ENCODE measurements at places on chromosomes 4 and X.

DNA sequence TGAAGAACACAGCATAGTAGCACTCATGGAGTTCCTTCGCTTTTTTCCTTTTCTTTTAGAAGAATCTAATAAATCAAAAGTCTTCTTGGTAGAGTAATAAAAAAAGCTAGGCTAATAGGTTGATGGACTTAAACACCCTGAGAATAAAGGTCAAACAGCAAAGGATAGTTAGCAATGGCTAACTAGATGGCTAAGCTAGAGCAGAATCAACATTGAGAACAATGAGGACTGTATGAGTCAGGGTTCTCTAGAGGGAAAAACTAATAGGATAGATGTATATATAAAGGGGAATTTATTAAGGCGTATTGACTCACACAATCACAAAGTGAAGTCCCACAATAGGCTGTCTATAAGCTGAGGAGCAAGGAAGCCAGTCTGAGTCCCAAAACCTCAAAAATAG lies 550.9 kb downstream of the GLUD2 start:
- DNase-seq = no peak

GRCh38 chrX:154082396-154083125 lies 15.0 kb downstream of the MECP2 start:
- DNase-seq = no peak

DNA sequence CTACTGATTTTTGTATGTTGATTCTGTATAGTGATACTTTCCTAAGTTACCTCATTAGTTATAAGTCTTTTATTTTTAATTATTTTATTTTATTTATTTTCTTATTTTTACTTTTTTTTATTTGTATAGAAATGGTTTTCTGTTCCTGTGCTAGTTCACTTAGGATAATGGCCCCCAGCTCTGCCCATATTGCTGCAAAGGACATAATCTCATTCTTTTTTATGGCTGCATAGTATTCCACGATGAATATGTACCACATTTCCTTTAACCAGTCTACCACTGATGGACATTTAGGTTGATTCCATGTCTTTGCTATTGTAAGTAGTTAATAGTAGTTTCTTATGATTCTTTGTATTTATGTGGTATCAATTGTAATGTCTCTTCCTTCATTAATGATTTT lies 31.5 kb upstream of the GK2 start:
- no peak for DNase-seq

DNA sequence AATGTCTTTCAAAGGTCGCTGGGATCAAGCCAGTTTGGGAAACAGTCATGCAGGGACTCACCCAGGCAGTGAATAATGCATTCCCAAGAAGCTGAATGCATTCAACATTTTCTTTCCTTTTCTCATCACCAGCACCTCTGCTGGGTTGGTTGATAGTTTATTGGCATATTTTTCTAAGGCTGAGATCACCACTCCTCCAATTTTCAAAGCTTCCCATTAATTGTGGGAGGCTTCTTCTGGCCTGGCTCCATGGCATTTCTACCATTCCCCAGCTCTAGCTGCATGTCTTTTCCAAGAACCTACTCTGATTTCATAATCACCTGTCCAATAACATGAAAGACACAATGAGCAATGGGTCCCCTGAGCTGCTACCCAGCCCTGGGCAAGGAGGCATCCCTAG lies 35.8 kb downstream of the CHRDL1 start:
- DNase-seq = no peak

GRCh38 chr4:123676071-123676889 lies 279.7 kb downstream of the SPRY1 start:
- DNase-seq = no peak

GRCh38 chrX:106976416-106976815 lies 23.6 kb downstream of the MORC4 start:
- no peak for DNase-seq

- DNase-seq = peak; percentile 5
Observed at GRCh38 chr4:87270144-87270543, 49.7 kb upstream of the KLHL8 start.

DNA sequence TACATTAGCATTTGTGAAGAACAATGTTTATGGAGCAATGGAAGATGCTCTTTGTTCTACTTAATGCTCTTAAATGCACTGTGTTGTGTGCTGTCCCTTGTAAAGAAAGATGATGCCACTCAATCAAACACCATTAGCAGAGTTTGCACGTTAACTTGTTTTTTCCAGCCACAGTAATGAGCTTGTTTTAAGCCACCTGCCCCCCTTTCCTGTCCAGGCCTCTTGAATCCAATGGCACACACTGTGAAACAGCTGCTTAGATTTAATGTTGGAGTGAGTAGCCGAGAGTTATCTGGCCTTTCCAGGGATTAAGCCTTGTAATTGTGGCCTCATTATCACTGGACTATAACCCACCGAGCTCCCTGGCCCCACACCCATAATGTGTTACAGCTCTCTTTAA lies 86.0 kb downstream of the PAK3 start:
- DNase-seq = no peak

GRCh38 chr4:4778554-4778953 lies 80.9 kb upstream of the MSX1 start:
- no peak for DNase-seq

- DNase-seq = no peak
Observed at GRCh38 chr4:140163029-140163810, 9.2 kb upstream of the MAML3 start.

GRCh38 chrX:39936886-39937770 lies 160.6 kb downstream of the BCOR start:
- no peak for DNase-seq

DNA sequence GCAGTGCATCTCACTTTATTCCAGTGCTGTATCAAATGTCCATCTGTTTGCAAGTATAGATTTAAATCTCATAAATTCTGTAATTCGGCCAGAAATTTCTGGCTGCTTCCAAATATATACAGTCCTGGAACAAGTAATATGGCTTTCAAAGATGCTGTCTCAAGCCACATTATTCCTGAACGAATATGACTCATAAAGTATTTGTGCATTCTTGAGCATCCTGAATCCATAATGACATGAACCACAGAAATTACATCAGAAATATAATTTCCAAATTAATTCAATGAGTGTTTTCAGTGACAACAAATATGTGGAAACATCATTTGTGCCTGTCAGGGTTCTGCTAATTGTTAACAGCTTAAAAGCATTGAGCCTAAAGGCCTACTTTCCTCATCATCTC lies 140.9 kb upstream of the HPGD start:
- DNase-seq = no peak

GRCh38 chr4:64780664-64781063 lies 371.4 kb upstream of the TECRL start:
- no peak for DNase-seq

DNA sequence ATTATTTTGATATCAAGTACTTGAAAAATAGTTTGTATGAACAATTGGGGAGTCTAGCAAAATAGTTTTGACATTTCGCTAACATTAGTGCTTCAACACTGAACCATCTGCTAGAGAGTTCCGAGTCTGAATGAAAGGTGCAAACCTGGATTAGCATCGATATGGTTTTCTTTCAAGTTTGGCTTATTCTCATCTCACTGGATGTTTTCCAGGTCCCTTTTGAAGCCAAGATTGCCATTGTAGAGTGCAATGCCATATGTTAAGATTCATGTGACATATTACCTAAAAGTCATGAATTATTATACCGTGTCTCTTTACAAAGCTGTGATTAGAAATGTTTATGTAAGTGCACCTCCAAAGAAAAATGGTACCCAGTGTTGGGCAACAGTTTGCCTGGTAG lies 36.8 kb upstream of the NAA11 start:
- DNase-seq = no peak

- DNase-seq = no peak
Observed at GRCh38 chr4:181677621-181678020, 565.6 kb upstream of the TENM3 start.

DNA sequence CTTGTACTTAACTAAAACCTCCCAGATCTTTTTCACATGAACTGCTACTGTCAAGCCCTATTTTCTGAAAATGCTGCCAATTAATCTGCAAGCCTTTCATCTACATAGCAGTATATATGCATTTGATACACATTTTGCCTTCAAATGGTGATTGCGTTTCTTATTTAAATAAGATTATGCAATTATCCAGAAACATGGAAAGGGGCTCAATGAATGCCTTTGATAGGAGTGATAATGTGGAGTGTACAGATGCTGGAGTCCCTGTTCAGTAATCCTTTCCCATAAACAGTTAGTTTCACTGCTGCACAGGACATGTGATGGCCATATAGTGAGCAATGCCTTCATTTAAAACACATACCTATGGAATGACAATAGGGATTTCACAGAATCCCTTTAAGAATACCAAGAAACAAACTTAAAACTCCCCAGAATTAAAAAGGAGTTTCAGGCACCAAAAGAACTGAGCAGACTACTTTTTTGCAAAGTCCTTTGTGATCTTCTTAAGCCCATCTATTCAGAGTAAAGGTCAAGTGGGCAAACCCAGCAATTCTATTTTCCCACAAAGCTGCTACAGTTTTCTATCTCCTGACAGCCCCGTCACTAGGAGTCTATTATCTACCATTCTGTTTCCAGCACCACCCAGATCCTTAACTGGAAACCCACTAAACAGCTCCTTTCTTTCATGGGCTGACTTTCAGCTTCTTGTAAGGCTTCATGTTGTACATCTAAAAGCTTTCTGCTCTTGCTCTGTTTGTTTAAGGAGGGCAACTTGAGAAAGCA lies 120.3 kb downstream of the UNC5C start:
- no peak for DNase-seq

DNA sequence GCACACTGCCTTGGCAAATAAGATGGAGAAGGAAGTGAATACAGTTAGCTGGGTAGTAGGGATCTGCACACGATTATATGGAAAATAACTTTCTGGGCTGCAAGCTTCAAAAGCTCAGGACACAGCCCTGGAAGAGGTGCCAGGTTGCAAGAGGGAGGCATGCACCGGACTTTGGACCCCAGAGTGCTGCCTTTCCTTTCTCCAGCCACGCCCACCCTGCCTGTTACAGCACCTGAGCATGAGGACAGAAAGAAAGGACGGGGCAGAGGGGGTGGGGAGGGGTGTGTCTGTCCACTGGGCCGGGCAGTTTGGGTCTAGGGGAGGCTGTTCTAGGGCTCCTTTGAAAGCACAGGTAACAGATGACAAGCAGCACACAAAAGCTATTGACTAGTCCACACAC lies 152.8 kb downstream of the ENPP6 start:
- no peak for DNase-seq

DNA sequence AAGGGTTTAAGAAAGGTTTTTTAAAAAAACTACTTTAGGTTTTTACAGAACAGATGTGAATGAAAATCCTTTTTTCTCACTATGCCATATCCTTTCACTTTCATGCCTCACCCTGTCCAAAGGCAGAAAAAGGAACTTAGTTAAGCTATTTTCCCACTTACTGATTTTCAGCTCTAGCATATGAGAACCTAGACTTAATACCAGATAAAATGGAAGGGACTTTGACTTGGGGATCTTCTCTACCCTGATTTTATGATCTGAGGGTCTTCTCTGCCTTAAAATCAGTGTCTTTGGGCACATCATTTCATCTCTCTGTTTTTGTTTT lies 42.4 kb downstream of the FNIP2 start:
- DNase-seq = no peak

GRCh38 chr4:80495865-80496264 lies 160.3 kb downstream of the CFAP299 start:
- no peak for DNase-seq

GRCh38 chr4:114077610-114078009 lies 98.2 kb upstream of the ARSJ start:
- DNase-seq = no peak

GRCh38 chr4:91448668-91449330 lies 855.0 kb upstream of the GRID2 start:
- DNase-seq = no peak

GRCh38 chr4:147730333-147730732 lies 1.6 kb upstream of the ARHGAP10 start:
- no peak for DNase-seq

DNA sequence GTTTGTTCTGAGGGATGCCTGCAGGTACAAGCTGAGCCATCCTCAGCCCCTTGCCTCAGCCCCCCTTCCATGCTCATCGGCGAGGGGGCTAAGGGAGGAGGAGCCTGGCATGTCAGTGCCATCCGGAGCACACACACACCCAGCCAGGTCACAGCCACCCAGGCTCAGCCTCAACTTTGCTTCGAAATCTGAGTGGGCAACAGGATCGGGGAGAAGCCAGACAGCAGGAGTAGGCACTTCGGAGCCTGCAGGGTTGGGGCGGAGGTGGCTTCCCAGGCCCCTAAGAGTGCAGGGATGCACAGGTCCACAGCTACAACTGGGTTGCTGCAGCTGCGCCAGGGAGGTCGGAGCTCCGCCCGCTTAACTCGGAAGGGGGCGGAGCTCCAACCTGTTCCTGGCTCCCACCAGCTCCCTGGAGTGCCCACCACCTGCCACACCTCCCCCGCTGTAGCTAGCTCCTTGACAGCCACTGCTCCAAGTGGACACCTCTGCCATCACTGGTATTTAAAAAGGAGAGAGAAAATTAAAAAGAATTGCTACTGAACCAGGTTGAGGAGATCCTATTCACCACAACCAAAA lies 192.9 kb upstream of the GALNT7 start:
- no peak for DNase-seq

GRCh38 chr4:123110147-123110546 lies 187.8 kb upstream of the NUDT6 start:
- DNase-seq = no peak

DNA sequence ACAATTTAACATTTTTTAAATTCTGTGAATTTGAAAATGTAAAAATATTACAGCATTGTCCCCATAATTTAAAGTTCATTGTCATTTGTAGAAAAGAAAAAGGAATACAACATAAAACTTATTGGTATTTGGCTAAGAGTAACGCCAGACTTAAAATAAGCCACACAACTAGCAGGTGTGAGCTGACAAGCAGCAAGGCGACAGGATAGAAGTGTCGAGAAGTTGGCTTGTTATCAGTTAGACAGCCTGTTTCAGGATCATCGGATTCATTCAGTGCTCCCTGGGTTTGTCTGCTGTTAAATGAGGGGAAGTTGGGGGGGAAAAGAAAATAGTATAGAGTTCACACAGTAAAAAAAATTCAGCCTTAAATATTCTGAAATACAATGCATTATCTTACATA lies 393.6 kb downstream of the IL15 start:
- DNase-seq = no peak

DNA sequence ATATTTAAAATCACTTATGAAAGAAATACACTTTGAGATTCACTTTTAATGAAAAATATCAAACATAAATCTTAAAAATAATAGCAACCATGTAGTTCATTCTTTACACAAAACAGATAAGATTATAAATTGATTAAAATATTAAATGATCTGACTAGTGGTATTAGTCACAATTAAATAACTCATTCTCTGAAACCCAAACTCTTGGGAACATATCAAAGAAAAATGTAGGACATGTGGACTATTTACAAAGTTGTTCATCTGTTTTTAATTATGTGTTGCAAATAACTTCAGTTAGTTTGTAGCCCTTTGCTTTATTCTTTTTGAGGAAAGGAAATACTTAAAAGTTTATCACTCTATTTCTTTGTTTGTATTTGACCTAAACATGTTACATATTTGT lies 9.5 kb upstream of the GUCY1A1 start:
- no peak for DNase-seq

GRCh38 chrX:16722481-16722880 lies 3.1 kb downstream of the SYAP1 start:
- DNase-seq = no peak

GRCh38 chrX:1518512-1518911 lies 18.5 kb downstream of the P2RY8 start:
- no peak for DNase-seq
